T47D (cell line): ENCODE measurements at places on chromosomes 11 and 22.
A peak's percentile ranks its signal among the peaks of the same experiment; 100 is the strongest.

DNA sequence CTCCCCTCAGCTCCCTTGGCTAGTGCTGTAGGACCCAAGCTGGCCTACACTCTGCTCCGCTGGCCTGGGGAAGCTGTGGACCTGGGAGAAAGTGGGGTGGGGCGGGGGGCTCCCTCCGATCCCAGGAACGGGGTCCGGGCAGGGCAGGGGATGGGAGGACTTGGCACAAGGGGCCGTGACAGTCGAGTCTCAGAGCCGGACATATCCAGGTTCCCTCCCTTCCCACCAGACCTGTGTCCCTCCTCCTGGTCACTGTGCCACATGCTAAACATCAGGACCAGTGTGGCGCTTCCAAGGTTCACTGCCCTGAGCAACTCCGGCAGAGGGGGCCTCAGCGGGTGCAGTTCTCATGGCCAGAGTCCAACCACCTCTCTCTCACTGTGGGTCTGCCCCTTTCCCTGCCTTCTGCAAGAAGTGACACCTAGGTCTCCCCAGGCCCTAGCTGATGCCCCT lies 2.0 kb downstream of the DUSP8 start:
- DNase-seq: no peak

- no peak for DNase-seq
Measured at GRCh38 chr11:78325274-78325781, 92.3 kb downstream of the GAB2 start.

DNA sequence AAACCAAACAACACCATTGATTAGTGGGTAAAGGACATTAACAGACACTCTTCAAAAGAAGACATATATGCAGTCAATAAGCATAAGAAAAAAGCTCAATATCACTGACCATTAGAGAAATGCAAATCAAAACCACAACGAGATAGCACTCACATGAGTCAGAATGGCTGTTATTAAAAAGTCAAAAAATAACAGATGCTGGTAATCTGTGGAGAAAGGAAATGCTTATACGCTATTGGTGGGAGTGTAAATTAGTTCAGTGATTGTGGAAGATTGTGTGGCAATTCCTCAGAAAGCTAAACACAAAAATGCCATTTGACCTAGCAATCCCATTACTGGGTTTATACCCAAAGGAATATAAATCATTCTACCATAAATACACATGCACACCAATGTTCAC lies 182.6 kb downstream of the TRPC6 start:
- no peak for DNase-seq

DNA sequence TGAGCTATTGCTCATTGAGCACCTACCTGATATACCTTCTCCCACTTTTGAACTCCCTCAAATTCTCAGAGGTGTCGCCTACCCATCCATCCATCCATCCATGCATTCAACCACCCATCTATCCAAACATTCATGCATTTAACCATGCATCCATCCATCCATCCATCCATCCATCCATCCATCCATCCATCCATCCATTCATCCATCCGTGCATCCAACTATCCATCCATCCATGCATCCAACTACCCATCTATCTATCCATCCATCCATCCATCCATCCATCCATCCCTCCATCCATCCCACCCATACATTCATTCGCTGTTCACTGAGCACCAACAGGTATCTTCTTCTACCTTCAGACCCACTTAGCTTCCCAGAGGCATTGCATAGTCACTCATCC lies 342.8 kb downstream of the CTTN start:
- DNase-seq: no peak

DNA sequence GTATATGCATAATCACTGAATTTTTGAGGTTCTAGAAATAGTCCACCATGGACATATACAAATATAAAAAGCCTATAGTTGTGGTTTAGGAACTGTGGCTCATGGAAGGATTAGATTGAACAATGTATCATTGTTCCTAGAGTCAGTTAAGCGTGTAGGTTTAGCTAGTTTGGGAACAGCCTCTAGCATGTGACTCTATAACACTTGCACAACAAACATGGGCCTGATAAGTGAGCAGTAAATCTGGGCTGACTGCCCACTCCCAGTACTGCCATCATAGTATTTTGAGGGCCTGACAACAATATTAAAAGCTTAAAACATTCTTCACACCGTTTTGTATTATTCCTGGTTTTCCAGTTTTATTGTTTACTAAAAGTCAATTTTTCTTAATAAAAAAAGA lies 47.0 kb downstream of the YAP1 start:
- no peak for DNase-seq

GRCh38 chr11:8283100-8283464 lies 19.4 kb upstream of the LMO1 start:
- DNase-seq: no peak

DNA sequence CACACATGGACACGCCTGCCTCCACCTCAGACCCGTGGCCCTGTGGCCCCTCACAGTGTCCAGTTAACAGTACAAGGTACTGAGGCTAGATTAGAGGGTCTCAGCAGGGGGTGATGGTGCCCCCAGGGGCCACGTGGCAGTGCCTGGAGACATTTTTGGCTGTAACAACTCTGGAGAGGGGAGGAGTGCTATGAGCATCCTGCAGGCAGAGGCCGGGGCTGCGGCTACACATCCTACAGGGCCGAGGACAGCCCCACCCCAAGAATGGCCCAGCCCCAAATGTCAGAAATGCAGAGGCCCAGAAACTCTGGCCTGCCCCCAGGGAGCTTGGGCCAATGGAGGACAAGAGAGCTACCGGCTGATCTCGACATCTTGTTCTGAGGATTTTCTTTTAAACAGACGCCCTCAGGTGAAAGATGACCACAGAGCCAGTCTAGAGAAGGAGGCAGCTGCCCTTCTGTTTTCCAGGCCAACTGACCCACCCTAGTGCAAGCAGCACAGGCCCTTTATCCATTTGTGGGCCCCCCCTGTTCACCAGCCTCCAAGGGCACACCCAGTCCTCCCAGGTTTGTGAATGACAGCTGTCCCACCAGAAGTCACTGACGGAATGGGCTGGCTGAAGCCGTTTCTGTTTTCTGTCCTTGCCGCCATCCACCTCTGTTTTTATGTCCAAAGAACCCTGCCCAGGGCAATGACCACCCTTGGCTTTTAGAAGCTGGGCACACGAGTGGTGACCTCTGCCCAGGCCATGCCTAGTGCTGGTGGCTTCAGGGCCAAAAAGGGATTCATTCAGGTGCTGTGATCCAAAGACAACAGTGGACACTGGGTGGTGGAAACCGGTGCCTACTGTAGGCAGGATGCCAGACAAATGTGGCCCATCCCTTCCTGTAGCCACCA lies 85.2 kb upstream of the LINC01488 start:
- no peak for DNase-seq

DNA sequence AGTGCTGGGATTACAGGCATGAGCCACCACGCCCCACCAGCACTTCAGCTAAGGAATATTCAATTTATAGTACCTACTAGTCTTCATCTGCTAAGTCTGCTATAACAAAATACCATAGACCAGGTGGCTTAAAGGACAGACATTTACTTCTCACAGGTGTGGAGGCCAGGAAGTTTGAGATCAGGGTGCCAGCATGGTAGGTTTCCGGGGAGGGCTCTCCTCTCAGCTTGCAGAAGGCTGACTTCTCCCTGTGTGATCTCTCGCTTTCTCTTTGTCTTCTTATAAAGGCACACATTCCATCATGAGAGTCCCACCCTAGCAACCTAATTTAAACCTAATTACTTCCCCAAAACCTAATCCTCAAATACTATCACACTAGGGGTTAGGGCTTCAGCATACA lies 433.0 kb downstream of the INSC start:
- no peak for DNase-seq

GRCh38 chr11:67416416-67417335 lies 1.2 kb downstream of the CARNS1 start:
- DNase-seq: peak; percentile 74

GRCh38 chr11:118640332-118641154 lies 33.1 kb downstream of the PHLDB1 start:
- peak; percentile 73 for DNase-seq

- no peak for DNase-seq
Measured at GRCh38 chr11:795634-796564, 2.2 kb downstream of the SLC25A22 start.

GRCh38 chr11:68338051-68338780 lies 25.8 kb downstream of the LRP5 start:
- no peak for DNase-seq

GRCh38 chr22:46078241-46079092 lies 71.9 kb upstream of the PPARA start:
- DNase-seq: peak; percentile 90

- no peak for DNase-seq
Measured at GRCh38 chr22:26993886-26994285, 336.5 kb downstream of the MIAT start.

DNA sequence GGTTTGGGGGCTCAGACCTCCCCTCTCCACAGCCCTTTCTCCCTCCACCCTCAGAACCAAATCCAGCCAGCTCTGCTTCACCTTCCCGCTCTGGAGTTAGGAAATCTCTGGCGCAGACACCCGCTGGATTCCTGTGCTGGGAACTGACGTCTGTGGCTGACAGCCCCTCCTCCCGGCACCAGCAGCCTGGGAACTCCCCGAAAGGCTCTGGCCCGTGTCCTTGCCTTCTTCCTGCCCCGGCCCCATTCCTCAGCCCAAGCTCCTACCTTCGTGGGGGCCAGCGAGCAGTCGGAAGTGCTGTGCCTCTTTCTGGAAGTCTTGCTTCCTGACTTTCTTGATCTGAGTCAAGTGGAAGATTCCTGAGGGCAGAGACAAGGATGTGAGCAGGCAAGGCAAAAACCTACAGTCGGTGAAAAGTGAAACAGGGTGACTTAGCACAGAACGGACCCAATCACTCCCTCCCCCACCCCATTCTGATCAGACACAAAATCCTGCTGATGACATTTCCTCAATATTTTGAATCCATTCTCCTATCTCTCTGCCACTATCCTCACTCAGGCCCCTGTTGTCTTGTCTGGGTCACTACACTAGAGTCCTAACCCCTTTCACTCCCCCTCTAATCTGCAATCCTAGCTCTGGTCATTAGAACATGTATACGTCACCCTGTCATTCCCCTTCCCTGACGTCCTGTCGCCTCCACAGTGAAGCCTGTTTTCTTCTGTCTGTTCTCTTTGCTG lies 34.1 kb downstream of the CHRDL2 start:
- no peak for DNase-seq

DNA sequence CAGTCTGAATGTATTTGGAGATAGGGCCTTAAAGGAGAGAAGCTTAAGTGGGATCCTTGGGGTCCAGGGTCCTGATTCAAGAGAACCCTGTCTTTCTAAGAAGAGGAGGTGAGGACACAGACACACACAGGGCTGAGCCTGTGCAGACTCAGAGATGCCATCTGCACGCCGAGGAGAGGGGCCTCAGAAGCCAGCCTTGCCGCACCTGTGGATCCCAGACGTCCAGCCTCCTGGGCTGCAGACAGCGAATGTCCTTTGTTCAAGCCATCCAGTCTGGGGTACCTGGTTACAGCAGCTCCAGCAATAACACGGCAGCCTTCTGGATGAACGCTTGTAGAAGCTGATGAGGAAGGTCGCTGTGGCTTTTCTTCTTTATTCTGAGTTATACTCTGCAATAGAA lies 1086.1 kb downstream of the BRD1 start:
- no peak for DNase-seq

DNA sequence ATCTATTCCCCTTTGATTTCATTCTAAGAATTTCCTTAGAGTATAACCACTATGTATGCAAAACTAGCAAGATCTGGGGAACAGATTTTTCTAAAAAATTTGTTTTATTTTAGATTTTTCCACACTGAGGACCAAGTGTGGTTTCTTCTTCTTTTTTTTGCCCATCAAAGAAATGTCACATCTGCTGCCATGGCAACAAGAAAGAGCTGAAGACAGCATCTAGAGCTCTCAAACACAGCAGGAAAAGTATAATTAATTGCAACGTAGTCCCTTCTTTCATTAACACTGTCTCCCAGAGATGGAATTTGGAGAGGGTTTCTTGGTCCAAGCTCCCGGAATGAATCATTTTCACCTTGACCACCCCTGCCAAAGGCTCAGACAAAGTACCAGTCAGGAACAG lies 256.7 kb upstream of the CCDC90B start:
- no peak for DNase-seq

DNA sequence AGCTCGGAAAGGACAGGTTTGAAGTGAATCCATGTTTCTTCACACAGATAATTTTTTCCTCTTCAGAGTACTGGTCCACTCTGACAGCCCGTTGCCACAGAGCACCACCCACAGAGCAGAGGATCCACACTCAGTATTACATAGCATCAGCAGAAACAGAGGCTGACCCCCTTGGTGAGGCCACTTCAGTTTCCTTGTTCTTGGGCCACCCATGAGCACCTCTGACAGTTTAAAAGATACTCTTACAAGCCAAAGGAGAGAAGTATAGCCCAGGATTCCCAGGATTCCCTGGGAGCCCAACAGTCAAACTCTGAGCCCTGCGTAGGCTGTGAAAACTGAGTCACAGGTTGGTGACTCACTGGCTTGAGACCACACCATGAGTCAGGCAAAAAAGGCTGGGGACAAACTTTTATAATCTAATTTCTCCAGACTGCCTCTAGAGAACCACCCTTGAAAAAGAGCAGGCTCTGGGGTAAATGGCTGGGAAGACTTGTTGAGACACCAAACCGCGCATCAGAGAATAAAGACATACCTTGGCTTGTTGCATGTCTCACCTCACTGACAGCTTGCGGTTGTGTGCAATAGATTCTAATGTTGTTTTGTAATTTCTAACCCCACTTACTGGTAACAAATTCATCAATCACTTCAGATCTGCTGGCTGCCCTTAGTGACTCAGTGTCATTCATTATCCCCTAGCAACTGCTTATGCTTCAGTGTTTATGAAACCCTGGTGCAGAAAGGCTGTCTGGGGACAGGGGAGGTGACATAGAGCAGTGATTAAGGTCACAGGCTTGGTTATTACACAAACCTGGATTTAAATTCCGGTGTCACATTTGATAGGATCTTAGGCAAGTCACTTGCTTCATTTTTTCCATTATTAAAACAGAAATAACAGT lies 56.9 kb upstream of the PRSS23 start:
- no peak for DNase-seq

GRCh38 chr22:29988719-29989118 lies 91.5 kb upstream of the HORMAD2 start:
- no peak for DNase-seq

GRCh38 chr22:30004101-30004500 lies 76.2 kb upstream of the HORMAD2 start:
- DNase-seq: no peak

GRCh38 chr22:36184433-36185025 lies 17.1 kb downstream of the APOL4 start:
- DNase-seq: no peak

DNA sequence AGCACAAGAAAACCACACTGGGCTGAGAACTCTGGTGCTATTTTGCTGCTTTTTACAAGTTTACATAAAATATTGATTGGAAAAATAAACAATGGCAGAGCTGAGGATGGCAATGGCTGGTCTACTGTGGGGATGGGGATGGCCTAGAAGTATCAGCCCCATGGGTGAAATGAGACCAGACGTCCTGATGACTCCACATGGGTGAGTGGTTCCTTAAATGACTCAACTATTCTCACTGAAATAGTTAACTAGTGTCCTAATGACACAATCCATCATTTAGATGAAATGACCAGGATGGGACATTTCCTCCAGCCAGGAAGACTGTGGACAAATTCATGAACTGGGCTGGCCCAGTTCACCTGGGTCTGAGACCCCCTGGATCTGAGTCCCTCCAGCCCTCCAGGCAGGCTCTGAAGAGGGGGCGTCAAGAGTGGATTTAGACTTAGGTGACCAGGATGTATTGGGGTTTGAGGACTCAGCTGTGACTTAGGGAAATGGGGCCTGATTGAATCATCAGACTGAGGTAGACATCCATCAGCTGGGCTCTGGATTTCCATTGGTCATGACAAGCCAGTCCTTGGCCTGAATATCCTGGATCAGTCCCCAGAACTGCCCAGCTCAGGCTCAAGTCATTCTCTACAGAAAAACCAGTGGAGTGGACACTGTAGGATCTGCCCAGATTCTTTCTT lies 98.2 kb upstream of the IGLL5 start:
- DNase-seq: no peak

GRCh38 chr22:32737811-32738497 lies 63.6 kb upstream of the TIMP3 start:
- DNase-seq: no peak
